Right ventricle myocardium superior (tissue), 1 donor: ENCODE measurements at places on chromosomes 4 and X. TPM values are rescaled to one million over a fixed set of nuclear protein-coding genes. Genes with fewer than 3 reads are reported as not detected.

DNA sequence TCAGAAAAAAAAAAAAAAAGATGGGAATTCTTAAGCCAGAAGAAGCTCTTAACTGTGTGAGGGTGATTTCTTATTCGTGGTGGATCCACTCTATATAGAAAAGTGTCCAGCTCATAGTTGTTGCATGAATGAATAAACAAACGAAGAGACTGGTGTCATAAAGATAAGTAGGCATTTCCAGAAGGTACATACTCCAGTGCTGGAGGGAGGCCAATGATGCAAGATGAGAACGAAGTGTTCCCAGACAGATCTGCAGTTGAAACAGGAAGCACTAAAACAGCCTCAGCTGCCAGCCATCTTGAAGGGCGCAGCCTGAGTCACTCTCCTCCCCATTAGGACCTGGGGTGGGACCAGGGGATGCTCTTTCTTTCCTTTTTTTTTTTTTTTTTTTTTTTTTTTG, 47.4 kb upstream of the HOPX start:
- DNase-seq, result peak; percentile 60

Gene CLDN22
- not detected for total RNA-seq

Gene MAGEB10
- total RNA-seq, result not detected

Gene ZNF732
- total RNA-seq, result not detected

DNA sequence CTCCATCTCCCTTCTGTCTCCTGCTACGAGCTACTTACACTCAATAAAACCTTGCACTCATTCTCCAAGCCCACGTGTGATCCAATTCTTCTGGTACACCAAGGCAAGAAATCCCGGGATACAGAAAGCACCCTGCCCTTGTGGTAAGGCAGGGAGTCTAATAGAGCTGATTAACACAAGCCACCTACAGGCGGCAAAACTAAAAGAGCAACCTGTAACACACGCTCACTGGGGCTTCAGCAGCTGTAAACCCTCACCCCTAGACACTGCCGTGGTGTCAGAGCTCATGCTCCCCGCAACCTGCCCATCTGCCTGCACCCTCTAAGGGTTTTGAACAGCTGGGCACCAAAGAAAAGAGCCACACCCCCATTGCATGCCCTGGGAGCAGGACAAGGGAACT, 755.4 kb upstream of the HTR2C start:
- DNase-seq, result no peak

DNA sequence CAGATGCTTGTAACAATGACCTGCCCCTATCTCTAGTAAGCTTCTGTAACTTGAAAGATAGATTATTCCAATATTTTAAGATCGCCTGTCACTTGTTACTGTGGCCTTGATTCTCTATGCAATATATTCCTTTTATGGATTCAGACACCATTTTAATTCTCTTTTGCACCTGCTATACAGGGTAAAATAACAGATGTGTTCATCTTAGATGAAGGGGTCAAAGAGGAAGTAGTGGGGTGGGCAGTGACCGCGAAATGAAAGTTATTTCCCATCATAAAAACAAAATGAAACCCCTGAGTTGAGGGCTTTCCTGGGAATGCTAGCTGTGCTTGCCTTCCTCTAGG, 175.9 kb downstream of the TSPAN5 start:
- DNase-seq, result no peak

GRCh38 chrX:24979081-24979480, 36.7 kb downstream of the ARX start:
- no peak for DNase-seq

- DNase-seq, result no peak
Measured at GRCh38 chr4:117610706-117611308, 423.5 kb upstream of the NDST3 start.

Gene SPARCL1
- 361 TPM for total RNA-seq

GRCh38 chr4:110268352-110268751, 69.9 kb upstream of the ELOVL6 start:
- no peak for DNase-seq

GRCh38 chrX:9515973-9516538, 51.2 kb downstream of the TBL1X start:
- no peak for DNase-seq

GRCh38 chrX:13855689-13856450, 39.0 kb upstream of the GPM6B start:
- no peak for DNase-seq

GRCh38 chr4:53553486-53554210, 37.6 kb downstream of the LNX1 start:
- no peak for DNase-seq

GRCh38 chrX:68833448-68833805, 4.6 kb downstream of the EFNB1 start:
- no peak for DNase-seq

DNA sequence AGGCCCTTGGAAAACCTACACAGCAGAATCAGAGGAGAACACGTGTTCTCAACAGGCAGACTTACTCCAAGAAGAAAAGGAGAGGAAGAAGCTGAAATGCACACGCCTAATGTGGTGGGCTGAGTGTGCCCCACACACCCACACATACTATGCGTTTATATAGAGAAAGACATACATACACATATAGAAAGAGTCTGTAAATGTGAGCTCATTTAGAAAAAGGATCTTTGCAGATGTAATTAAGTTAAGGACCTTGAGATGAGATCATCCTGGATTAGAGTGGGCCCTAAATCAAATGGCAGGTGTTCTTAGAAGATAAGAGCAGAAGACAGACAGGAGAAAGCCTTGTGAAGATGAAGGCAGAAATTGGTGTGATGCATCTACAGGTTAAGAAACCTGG, 87.2 kb upstream of the KLF3 start:
- DNase-seq, result no peak
